ENCODE measurements at places on chromosomes 11 and 22.
A peak's percentile ranks its signal among the peaks of the same experiment; 100 is the strongest.

- DNase-seq, result no peak
Measured at GRCh38 chr22:31841078-31841827, 87.4 kb downstream of the DEPDC5 start.

DNA sequence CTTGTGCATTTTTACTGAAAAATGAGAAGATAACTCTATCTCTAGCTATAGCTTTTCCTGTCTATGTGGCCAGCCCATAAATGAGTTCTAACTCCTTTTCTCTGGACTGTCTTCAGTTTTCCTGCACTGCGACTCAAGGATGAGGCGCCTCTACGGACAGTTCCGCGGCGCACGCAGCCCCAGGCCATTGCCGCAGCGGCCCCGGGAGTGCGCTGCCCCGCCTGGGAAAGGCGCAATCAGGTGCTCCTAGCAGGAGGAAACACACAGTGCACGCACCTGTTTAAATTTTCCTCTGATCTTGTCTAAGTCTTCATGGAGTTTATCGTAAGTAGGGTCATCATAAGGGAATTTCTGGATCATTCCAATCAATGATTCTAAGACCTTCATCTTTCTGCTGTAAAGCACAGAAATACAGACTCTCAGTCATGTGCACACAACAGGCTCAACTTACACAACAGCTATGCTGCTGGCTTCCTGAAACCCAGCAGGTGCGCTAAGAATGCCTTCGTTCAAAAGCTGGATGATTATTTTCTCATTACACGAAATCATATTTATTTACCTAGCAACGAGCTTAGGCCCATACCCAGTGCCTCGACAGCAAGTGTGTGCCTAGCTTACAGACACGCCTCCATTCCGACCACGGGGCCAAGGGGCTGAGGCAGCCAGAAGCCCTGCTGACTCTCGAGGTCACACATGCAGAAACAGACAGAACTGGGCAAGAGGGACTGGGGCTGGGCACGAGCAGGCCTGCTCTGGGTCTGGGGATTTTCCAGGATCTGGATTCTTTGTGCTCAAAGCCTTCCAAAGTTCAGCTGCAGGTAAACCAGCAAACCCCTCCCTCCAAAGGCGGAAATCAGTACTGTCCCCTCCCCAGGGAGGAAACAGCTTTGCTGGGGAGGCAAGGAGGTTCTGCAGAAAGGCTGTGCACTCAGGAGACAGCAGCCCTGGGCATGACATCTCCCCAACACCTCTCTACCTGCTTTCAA is 7.2 kb downstream of the LTO1 start:
- DNase-seq, result no peak

DNA sequence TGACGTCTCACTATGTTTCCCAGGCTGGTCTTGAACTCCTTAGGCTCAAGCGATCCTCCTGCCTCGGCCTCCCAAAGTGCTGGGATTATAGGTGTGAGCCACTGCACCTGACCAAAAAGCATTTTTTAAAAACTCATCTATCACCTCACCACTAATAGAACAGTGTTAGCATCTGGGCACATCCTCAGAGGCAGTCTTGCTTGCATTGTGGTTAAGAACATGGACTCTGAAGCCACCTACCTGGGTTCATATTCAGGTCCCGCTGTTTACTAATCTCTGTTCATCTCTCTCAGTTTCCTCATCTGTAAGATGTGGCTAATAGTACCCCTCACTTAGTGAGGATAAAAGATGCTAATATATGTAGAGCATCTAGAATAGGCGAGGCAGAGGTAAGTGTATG is 90.6 kb downstream of the PACS1 start:
- no peak for DNase-seq

- no peak for DNase-seq
Measured at GRCh38 chr22:46415776-46416519, 80.4 kb downstream of the TRMU start.

DNA sequence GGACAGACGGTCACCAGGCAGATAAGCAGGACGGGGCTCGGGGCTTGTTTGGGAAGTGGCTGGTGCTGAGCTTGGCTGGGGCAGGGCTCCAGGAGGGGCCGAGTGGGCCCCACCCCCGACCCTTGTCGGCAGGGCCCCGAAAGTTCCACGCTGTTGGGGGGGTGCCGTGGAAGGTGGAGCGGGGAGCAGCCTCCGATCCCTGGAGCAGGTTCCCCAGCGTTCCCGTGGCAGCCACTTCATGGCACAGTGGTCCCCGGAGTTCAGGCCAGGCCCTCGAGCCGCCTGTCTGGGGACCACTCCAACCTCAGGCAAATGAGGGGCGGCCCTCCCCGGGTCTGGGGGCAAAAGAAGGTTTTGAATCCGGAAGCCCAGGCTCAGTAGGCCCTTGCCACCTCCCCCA is 46.7 kb upstream of the PPARA start:
- no peak for DNase-seq

GRCh38 chr11:102510439-102511135 is 20.0 kb downstream of the MMP7 start:
- DNase-seq, result no peak

DNA sequence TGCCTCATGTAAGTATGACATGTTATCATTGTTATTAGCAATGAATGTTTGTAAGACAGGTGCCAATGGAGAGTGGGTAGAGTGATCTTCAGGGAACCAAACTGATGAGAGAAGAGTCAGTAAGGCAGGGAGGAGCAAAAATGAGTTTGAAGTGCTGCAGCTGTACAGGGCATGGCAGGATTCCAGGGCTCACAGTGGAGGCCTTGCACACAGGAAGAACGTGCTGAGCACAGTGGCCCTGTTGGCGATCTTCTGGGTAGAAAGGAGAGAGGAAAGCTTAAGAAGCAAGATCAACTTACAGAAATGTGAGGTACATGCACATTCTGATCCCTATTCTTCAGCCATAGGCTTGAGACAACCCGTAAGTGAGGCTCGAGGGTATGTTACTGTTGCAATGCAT is 219.3 kb upstream of the TMEM45B start:
- DNase-seq, result no peak

- DNase-seq, result no peak
Measured at GRCh38 chr11:32216749-32217148, 125.9 kb downstream of the RCN1 start.

DNA sequence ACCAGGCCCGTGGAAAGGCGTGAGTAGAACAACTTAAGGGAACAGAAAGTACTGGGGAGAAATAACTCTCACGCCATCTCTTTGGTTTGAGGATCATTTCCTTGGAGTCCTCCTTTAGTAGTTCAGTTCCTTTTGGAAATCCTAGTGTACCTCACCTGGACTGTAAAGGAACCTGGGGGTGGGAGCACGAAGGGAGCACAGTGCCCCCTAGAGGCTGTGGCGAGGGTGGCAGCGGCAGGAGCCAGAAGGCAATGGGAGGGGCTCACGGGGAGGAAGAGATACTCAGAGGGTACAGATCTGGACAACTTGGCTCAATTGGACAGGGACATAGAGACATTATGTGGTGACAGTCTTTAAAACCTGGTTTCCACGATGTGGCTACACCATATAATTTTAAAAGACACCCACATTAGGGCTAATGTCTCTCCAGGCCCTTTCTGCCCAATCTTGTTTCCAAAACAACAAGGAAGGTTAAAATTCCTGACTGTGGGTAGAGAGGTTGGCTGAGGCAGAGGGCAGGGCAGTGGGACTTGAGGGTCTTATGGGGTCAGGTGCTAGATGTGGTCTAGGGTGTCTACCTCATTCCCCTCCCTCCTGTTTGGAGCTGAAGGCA is 87.0 kb downstream of the CSNK2A3 start:
- no peak for DNase-seq

DNA sequence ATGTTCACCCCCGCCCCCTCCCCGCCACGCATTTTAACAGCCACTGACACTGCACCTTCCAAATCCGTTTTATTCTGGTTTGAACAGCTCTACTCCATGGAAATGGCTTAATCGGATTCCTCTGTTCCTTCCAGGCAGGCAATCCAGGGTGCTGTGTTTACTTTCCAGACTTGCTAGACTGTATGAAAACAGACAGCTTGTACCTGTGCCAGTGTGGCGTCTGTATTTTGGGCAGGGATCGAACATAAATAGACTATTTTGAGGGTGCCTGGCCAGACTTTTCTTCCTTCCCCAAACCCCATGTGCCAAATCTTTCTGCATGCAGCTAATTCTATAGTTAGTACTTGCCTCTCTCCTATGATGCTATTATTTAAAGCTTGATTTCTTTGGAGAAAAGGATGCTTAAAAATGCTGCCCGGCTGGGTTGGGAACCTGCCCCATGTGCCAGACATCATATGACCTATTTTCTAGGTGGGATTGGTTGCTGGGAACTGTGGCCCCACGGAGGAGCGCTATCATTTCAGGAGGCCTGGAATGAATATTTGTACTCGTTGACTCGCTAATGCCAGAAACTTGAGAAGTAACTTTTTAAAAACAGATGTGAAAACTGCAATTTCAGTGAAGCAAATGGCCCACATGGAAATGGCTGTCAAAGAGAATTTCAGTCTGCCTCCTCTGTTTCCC is 814.8 kb downstream of the BRD1 start:
- no peak for DNase-seq

DNA sequence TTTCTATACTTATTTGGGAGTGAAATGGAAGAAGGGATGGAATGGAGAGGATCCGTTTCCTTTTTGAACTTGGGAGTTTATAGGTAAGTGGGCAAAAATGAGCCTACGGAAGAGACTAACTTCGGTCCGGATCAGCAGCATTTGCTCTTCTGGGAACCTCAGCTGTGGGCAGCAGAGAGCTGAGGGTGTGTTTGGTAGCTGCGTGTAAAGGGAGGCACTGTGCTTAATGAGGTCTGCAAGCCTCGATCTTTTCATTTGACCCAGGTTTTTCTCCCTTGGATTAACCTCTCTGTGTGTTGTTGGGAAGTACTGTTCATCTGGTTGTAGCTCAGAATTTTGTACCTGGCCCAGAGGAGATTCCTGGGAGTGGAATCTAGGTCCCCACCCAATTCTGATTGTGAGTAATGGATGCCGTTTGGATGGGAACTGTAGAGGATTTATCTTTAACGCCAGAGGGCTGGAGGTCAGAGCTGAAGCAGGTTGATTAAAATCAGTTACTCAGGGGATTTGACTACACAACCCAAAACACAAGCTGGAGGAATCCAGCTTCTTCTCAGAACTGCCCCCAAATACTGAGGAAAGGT is 201.6 kb upstream of the SORL1-AS1 start:
- no peak for DNase-seq

GRCh38 chr22:42582987-42583386 is 29.2 kb downstream of the SERHL2 start:
- no peak for DNase-seq

GRCh38 chr11:11577932-11578911 is 43.6 kb downstream of the GALNT18 start:
- no peak for DNase-seq

DNA sequence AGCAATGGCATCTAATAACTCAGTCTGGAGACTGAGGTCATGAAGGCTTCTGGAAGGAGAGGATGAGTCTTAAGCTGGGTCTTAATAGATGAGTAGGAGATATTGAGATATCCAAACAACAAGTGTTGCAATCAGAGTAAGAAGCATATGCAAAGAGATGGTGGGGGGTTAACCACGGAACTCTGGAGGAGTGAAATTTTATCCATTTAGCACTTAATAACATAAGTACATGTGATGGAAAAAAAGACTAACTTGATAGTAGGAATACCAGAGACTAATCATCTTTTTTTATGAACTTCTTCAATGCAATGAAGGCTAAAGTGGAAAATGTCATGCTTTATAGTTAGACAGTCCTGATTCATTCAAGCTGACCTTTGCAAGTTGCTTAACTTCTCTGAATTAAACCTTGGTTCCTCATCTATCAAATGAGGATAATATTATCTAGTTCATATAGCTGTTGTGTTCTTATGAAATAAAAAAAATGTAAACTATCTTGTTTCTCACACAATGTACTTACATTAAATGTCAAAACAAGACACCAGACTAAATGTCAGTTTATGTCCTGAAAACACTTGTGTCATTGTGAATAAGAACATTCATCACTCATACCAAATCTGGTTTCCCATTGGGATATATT is 403.1 kb upstream of the CCDC90B start:
- no peak for DNase-seq

- no peak for DNase-seq
Measured at GRCh38 chr22:37148031-37148651, 1.6 kb downstream of the IL2RB start.

- peak; percentile 69 for DNase-seq
Measured at GRCh38 chr11:61041755-61042518, 60.4 kb upstream of the CD5 start.

- DNase-seq, result peak; percentile 92
Measured at GRCh38 chr11:78417888-78418583, 416 bp upstream of the GAB2 start.

DNA sequence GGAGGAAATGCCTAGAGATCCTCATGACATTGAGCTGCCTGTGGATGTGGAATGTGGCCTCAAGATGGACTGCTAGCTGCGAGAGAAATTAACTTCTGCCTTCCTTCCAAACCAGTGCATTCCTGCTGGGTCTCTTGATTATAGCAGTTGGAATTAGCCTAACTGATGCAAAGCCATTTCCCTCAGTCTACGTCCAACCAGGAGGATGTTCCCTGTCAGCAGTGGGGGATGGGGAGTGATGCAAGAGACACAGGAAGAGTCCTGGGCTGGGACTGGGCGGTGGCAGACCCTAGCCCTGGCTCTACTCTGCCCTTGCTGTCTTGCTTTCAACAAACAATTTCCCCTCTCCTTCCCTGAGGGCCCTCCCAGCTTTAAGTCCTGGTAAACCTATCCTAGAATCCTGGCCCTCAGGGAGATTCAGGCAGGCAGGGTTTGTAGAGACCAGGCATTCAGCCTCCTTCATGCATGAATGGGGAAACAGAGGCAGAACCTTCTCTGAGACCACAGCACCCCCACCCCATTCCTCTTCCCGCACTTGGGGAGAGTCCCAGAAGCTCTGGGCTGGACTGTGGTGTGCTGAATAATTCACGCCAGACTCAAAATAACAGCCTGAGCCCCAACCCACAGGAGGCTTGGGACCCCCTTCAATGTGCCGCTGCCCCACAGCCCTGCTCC is 17.0 kb downstream of the C11orf96 start:
- no peak for DNase-seq

DNA sequence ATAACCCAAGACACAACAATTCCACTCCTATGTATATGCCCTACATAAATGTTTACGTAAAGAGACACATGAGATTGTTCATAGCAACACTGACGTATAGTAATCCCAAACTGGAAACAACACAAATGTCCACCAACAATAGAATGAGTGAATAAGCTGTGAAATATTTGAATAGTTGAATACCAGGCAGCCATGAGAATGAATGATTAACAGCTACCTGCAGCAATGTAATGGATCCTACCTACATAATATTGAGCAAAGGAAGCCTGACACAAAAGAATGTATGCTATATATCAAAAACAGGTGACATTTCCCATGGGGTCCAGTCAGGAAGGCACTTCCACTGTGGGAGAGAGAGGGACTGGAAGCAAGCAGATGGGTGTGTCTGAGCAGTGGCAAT is 92.8 kb upstream of the LINC01488 start:
- DNase-seq, result no peak

GRCh38 chr11:120136356-120136755 is 1.6 kb downstream of the TRIM29 start:
- no peak for DNase-seq

GRCh38 chr11:58573451-58574104 is 2.1 kb downstream of the LPXN start:
- no peak for DNase-seq

All from NCI-H2171 (cell line).